ENCODE measurements at places on chromosomes 12 and 14. TPM values are rescaled to one million over a fixed set of nuclear protein-coding genes. Genes with fewer than 3 reads are reported as not detected.

Gene PTPRQ
- total RNA-seq: not detected

Gene ESRRB
- 0.27 TPM for total RNA-seq

Gene PPP1R12A
- total RNA-seq: 104 TPM

Gene DLGAP5
- total RNA-seq: 171 TPM

Gene GUCY2C
- not detected for total RNA-seq

Gene DCTN2
- total RNA-seq: 108 TPM

Gene KRT80
- 5.5 TPM for total RNA-seq

Gene ADAM21
- total RNA-seq: 0.40 TPM

Gene SMCO2
- not detected for total RNA-seq

Gene VRTN
- total RNA-seq: not detected

Gene FGFR1OP2
- total RNA-seq: 127 TPM

DNA sequence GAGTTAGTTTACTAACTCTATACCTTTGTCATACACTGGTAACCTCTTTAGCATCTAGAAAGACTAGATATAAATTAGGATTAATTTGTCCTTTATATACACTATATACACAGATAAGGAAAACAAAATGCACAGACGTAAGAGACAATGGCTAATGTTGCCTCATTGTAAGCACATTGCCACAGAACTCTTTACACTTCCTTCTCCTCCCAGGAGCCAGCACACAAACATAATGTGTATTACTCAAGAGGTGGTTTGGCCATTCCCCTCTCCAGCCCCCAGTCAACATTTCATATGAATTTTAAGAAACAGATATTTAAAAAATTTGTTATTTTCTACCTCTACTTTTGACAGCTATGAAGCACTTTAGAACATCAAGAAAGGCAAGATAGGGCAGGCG, 131.4 kb upstream of the OR4E1 start:
- DNase-seq: no peak

- DNase-seq: no peak
Observed at GRCh38 chr14:75453817-75454434, 26.1 kb downstream of the JDP2 start.

GRCh38 chr14:65961004-65961403, 525.2 kb upstream of the CCDC196 start:
- peak; percentile 77 for DNase-seq

DNA sequence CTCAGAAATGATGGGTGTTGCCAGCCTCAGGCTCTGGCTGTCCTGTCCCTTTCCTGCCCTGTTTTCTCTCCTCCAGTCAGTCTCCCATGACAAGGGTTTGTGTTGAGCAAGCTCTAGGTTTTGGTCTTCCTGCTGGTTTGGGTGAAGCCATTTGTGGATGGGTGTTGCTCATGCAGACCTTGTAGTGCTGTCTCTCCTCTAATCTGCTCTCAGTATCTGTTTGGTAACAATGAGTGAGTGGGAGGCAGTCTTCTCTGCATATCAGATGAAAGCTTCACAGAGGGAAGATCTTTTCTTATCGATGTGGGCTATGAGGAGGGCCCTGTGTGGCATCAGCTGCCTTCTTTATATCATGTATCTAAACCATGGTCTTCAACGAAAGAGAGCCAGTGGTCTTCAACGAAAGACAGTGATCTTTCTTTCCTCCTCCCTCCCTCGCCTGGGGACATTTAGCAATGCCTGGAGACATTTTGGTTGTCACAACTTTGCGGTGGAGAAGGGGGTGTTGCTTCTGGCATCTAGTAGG, 3.6 kb downstream of the CMA1 start:
- no peak for DNase-seq

DNA sequence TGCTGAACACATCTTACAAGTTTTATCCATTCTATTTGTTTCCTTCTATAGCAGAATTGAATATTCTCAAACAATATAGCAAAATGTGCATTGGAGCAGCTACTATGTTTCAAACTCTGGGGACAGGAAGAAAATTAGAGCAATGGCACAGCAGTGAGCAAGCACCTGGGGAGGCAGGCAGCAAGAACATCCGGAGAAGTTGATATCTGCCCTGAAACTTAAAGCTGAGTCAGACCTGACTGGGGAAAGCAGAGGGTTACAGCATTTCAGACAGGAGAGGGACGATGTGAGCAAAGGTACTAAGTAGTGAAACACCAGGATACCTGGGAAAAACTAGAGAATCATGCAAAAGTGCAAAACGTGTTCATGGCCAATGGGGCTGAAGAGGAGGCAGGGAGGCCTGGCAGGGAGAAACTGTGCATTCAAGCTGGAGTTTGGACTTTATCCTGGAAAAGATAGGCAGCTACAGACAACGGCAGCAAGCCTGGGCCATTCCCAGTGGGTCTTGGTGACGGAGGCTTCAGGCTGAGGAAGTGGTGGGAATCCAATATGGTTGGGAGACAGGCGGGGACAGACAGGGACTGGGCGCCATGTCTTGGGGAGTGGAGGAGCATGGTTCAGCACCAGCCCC, 118.0 kb upstream of the CDKN3 start:
- no peak for DNase-seq

DNA sequence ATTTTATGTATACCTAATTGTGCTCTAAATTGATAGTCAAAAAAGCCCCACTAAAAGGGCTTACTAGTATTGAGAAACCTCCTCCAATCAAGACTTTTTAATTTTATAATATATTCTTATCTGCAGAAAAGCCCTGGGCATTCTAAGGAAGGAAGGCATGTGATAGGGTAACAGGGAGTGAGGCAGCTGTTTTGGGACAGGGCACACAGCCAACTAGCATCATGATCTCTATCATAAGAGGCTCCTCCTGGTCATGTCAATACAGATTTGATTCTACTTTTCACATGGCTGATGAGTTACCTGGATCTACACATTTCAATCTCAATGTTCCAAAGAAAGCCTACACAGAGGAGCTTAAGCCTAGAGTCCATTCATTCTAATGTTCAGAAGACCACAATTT, 9.1 kb downstream of the ADAM20 start:
- no peak for DNase-seq

DNA sequence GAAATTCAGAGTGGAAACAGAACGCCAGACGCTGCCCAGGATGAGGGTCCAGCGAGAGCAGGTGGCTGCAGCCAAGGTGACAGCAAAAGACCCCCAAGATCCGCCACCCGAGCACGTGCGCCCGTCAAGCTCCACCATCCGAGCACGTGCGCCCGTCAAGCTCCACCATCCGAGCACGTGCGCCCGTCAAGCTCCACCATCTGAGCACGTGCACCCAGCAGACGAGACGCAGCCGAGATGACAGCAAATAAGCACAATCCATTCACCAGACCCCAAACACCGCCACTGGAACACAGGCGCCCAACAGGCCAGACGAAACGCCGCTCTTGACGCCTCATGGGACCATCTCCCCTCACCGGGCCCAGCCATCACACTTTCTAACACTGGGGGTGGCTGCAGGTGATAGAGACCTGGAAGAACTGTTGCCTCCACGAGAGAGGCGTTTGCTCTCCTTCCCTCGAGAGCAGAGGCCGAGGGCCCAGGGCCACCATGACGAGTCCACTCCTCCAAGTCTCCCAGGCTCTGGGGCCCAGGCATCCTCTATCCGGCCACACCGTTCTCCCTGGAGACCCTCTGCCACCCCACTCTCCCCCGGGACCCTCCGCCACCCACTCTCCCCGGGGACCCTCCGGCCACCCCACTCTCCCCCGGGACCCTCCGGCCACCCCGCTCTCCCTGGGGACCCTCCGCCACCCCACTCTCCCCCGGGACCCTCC, 62.1 kb upstream of the GALNT9 start:
- no peak for DNase-seq

DNA sequence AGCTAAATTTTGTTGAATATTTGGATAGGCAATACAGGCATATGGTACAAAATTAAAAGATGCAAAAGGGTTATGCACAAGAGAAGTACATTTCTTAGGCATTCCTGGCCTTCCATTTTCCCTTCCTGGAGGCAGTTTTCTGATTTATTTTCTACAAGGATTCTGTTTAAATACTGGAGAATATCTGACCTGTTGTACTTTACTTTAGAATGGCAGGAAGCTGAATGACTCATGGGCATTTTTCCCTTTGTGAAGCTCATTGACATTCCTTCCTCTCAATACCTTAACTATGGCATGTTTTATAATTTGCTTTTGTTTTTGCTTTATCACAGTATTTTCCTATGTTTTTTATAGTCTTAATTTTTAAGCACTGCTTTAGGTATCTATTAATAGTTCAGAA, 62.7 kb downstream of the RCOR1 start:
- peak; percentile 39 for DNase-seq

- DNase-seq: no peak
Observed at GRCh38 chr14:56147986-56148901, 30.0 kb downstream of the PELI2 start.

DNA sequence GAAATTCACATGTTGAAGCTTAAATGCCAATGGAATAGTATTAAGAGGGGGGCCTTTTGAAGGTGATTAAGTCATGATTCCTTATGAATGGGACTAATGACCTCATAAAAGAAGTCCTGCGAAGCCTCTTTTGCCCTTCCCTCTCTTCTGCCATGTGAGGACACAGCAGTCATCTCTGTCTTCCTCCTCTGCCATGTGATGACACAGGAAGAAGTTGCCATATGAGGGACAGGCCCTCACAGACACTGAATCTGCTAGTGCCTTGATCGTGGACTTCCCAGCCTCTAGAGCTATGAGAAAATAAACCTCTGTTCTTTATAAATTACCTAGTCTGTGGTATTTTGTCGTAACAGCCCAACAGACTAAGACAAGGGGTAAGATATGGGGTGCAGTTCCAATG, 100.7 kb downstream of the VCPKMT start:
- no peak for DNase-seq

DNA sequence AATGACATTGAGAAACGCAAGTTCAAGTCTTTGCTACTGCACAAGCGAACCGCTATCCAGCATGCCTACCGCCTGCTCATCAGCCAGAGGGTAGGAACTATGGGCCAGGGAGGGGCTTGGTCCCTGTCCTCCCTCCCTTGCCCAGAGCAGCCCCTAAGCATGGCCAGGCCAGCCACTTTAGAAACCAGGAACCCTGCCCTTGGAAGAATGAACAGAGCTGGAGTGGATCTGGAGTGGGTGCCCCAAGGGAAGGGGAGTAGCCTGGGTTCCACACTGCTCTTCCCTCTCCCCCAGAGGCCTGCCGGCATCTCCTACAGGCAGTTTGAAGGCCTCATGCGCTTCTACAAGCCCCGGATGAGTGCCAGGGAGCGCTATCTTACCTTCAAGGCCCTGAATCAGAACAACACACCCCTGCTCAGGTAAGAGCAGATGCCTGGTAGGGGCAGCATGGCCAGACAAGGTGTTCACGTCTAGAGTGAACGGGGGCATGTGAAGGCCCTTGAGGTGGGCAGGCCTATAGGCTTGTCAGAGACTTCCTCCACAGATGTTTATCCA, 55.8 kb downstream of the TPCN1 start:
- no peak for DNase-seq

- DNase-seq: peak; percentile 88
Observed at GRCh38 chr12:632102-632696, 31.0 kb downstream of the NINJ2 start.

DNA sequence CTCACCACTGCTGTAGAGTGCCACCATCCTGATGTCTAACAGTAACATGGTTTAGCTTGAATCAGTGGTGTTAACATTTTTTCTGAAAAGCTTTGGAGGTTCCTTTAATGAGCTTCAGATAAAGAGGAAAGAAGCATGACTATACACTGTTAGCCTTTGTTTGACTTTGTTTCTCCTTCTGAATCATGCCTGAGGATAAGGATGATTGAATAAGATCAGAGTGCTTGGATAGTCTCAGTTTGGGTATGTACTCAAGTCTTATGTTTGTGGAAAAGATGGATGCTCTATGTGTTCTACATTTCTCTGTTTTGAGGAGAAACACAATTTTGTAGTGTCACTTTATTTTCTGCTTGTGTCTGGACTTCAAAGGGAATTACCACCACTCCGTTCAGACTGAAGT, 42.0 kb downstream of the GPATCH2L start:
- DNase-seq: no peak

- no peak for DNase-seq
Observed at GRCh38 chr12:132163911-132164288, 19.6 kb downstream of the NOC4L start.

DNA sequence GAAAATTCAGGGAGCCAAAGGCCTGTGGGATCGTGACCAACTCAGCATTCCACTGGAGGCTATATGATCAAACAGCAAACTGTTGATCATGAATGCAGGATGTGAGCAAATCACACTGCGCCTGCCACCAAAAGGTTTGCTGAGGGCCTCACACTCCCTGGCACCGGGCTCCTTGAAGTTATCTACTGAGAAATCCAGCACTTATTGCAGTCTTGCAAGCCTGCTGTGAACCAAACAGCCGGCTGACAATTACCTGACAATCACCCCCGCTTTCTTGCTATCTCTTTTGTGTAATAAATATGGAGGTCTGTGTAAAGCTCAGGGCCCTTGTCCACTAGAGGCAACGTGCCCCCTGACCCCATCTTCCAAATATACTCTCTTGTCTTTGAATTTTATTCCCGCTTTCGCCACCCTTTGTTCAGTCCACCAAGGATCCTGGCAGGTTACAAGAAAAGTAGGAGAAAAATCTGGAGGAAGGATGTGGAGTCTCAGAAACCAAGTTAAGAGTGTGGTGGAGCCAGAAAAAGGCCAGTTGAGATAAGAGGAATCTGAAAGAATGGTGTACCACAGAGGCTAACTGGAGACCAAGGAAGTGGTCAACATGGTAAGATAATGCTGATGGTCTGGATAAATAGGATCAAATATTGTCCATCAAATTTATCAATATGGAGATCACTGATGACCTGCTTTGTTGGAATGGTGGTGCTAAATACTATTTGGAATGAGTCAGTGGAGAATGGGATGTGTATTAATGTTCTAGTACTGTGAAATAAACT, 229.2 kb downstream of the ALX1 start:
- no peak for DNase-seq

- no peak for DNase-seq
Observed at GRCh38 chr14:22651586-22651985, 7.4 kb upstream of the OR6J1 start.

DNA sequence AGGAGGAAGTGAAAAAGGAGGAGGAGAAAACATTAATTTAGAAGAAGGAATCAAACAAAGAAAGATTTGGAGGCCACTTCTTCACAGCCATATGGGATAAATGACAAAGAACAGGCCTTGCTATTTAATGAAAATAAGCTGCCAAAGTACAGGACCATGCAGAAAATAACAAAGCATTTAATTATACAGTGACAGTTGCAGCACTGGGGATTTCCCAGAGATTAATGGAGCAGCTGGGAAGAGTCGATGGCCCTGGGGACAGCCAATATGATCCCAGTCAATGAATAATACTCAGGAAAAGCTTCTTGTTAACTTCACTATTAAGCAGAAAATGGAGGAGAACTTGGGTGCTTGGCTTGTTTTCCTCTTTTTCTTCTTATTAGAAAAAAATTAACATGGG, 34.6 kb downstream of the RERG start:
- DNase-seq: no peak

- DNase-seq: no peak
Observed at GRCh38 chr12:107525063-107525718, 160.4 kb upstream of the PWP1 start.

All from Daoy (cell line).